ENCODE measurements at places on chromosomes 3 and 15.
A peak's percentile ranks its signal among the peaks of the same experiment; 100 is the strongest.

DNA sequence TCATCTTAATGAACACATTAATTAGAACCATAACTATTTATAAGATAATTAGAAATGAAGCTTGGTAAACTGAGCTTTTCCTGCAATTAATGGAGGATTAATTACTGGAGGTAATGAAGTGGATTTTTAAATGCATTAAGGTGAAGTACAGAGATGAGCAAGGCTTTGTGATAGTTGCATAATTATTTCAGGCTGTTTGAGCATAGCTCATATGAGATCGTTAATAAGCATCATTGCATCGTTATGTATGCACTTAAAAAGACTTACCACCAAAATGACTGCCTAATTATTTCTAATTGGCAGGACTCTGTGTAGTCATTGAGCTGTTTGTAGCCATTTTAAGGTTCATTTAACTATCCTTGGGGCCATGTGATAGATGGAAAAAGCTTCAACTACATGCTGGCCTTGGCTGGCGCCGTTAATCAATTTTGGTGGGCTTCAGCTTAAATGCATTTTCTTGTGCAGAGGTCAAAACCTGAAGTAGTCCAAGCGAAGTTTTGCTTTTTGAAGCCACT is 55.3 kb downstream of the RSRC1 start:
- no peak for DNase-seq

- DNase-seq = no peak
Measured at GRCh38 chr3:156483426-156483825, 71.5 kb downstream of the SSR3 start.

DNA sequence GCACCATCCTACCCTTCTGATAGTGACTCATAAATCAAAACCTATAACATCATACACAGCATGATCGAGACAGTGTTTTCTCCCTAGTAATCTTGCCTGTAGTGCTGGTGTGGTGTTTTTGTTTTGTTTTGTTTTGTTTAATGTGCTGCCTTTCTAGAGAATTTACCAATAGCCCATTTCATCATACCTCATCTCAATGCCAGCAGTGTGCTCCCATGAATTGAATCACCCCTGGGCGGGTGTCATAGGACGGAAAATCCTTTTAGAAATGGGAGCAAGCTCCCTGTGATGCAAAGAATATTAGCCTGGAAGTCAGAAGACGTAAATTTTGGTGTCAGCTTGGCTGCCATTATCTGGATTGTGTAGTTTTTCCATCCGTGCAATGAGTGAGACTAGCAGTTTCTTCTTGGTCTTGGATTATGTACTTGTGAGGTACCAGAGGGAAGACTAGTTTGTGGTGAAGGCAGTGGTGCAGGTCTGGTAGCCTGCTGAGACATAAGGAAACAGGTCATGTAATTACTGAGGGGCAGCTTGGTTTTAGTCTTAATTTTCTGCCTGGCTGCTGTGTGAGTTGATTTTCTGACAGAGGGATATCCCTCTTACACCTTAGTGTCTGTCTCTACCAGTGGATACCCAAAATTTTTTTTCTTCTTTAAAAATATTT is 29.9 kb downstream of the IGSF10 start:
- DNase-seq = no peak

GRCh38 chr15:29043736-29044502 is 158.1 kb downstream of the APBA2 start:
- no peak for DNase-seq

GRCh38 chr3:44222337-44222736 is 19.3 kb upstream of the TOPAZ1 start:
- DNase-seq = no peak

- no peak for DNase-seq
Measured at GRCh38 chr3:51568996-51569395, 30.5 kb downstream of the RAD54L2 start.

DNA sequence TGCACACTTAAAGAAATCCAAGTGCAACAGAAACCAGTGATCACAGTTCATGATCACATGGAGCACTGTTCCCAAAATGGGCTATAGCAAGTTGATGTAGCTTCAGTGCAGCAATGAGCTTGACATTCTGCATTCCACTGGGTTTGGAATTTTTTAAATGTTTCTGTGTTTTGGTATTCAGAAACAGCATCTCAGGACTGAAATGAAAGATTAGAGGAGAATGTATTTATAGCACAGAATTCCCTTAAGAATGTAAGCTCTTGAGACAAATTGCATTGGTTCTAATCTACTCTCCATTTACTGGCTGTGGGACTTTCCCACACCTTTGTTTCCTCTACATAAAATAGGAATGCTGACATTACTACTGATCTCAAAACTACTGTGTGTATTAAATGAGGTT is 162.7 kb downstream of the FGF12 start:
- no peak for DNase-seq

DNA sequence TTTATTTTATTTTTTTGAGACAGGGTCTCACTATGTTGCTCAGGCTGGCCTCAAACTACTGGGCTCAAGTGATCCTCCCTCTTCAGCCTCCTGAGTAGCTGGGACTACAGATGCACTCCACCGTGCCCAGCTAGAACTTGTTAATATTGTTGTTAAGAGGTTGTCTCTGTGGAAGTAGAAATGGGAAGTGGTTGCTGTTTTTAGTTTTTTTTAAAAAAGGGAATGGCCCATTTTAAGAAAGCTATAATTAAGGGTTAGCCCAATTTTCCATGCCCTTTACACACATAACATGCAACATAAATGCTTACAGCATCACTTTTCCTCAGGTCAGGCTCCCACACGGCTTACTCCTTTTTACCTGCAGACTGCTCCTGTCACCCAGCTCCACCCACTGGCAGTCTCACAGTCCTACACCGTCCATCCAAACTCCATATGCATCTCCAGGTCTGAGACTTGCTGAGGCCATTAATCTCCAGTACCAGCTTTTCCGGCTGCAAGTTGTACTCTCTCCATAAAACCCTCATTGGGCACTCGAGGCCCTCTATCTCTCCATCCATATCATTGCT is 19.8 kb downstream of the MORC1 start:
- DNase-seq = peak; percentile 66

GRCh38 chr15:72850833-72851232 is 67.3 kb upstream of the ADPGK start:
- DNase-seq = no peak

- DNase-seq = no peak
Measured at GRCh38 chr3:171116824-171117395, 90.4 kb upstream of the SLC2A2 start.

GRCh38 chr15:25088261-25088790 is 133.5 kb downstream of the SNRPN start:
- peak; percentile 9 for DNase-seq

GRCh38 chr3:172104471-172105072 is 65.2 kb downstream of the FNDC3B start:
- peak; percentile 73 for DNase-seq

GRCh38 chr3:141257961-141258360 is 26.3 kb downstream of the PXYLP1 start:
- DNase-seq = no peak

GRCh38 chr15:89137926-89138325 is 49.7 kb downstream of the ABHD2 start:
- DNase-seq = no peak

DNA sequence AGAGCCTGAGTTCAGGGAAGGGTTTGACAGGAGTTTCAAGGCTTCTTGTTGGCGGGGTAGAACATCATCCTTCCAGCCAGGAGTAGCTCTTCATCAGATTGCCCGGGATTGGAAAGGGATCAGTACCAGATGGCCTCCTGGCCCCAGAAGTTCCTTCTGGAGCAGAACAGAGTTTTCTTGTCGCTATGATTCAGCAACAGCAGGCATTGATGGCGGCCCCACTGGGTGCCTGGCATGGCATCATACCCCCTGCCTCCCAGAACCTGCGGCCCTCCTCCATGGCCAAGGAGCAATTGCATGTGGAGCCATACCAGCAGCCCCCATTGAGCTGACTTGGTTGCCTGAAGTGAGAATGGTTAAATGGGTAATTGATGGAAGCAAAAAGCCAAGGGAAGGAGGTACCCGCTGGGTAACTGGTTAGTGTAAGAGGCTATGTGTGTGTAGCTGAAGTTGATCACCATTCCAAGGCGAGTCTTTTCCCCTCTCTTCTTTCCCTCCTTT is 305.6 kb downstream of the PTPRG start:
- DNase-seq = no peak
